ENCODE measurements at places on chromosomes 7 and 10.

- DNase-seq, result no peak
Measured at GRCh38 chr7:103564416-103564815, 118.4 kb upstream of the SLC26A5 start.

DNA sequence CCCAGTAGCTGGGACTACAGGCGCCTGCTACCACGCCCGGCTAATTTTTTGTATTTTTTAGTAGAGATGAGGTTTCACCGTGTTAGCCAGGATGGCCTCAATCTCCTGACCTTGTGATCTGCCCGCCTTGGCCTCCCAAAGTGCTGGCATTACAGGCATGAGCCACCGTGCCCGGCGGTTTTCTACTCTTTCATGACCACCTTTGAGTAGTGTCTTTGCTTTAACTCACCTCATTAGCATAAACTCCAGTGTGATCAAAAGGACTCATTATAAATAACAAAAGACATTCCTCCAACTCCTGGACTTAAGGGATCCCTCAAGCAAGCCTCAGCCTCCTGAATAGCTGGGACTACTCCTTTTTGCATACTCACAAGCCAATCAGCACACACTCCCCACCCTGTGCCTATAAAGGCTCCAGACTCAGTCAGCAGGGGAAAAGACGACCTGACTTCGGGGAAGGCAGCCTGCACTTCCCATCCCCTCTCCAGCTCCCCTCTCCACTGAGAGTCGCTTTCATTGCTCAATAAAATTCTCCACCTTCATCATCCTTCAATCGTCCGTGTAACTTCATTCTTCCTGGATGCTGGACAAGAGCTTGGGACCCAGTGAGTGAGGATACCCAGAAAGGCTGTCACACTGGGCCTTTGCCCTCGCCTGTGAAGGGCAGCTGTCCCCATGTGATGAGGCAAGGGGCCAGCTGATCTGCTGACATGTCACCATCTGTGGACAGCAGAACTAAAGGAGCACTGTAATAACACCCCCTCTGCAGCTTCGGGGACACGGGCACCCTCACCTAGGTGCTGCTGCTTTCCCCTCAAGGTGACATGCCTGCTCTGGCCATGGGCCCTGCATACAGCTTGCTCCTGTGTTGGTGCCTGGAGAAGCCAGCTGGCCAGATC is 35.0 kb upstream of the EIF4H start:
- no peak for DNase-seq

- no peak for DNase-seq
Measured at GRCh38 chr7:130293521-130293920, 560 bp downstream of the CPA4 start.

DNA sequence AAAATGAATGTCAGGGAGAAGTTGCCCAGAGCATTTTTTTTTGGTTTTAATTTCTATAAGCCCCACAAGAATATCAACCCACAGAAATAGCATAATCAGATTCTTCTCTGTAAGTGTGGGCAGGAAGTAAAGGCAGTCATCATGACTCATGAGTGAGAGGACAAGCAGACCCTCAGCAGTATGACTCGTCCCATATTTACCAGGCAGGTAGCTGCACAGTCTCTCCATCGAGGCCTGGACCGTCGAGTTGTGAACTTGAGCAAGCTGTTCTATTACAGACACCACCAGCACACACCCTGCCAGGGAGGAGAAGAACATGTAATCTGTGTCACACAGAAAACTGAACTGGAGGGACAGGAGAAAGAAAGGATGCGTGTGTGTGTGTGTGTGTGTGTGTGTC is 37.8 kb downstream of the AOAH start:
- DNase-seq, result no peak

- no peak for DNase-seq
Measured at GRCh38 chr7:158558816-158559215, 28.8 kb downstream of the PTPRN2 start.

GRCh38 chr7:24756545-24757352 is 515 bp downstream of the GSDME start:
- peak; percentile 56 for DNase-seq

- no peak for DNase-seq
Measured at GRCh38 chr7:8396294-8396693, 37.1 kb upstream of the NXPH1 start.
